HT-29 (cell line): ENCODE measurements at places on chromosomes 7 and 10.
A peak's percentile ranks its signal among the peaks of the same experiment; 100 is the strongest.

DNA sequence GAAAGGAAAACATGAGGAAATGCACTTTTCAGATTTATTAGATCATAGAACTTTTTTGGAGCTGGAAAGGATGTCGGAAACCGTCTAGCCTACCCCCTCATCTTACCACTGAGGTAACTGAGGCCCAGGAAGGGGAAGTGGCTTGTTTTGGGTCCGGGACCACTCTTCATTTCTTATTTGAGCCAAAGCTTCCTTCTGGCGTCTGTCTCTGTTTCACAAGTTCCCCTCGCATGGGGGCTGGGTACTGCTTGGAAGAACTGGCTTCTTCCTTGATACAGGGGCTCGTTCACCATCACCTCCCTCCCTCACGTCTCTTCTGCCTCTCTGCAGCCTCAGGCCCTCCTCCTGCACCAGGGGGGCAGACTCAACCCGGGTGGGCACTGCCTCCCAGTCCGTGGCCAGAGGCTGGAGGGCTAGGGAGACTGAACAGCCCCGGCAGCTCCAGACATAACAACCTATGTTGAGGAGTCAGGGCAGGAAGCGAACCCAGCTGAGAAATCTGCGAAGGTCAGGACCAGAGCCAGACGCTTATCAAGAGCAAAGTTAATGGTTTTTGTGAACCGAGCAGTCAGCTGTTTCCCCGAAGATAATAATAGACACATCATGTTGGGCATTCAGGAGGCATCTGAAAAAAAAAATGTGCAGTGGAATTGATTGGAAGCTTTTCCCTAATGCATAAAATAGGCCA lies 12.9 kb downstream of the HTRA1 start:
- no peak for DNase-seq

DNA sequence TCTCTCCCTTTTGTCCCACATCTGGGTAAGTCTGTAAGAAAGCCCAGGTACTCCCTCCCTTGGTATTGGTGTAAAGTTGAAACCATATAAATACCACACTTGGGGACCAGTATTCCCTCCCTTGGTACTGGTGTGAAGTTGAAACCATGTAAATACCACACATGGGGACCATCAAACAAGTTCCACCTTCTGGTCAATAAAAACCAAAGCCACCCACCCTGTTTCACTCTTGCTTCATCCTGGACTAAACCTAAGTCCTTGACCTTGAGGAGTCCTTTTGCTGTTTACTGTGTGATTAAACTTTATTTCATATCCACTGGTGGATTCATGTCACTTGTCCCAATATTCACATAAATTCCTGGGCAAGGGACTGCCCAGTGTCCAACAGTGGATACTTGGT lies 8.4 kb downstream of the P4HA1 start:
- DNase-seq: no peak

- DNase-seq: no peak
Observed at GRCh38 chr10:110576220-110576619, 8.7 kb downstream of the SMC3 start.

DNA sequence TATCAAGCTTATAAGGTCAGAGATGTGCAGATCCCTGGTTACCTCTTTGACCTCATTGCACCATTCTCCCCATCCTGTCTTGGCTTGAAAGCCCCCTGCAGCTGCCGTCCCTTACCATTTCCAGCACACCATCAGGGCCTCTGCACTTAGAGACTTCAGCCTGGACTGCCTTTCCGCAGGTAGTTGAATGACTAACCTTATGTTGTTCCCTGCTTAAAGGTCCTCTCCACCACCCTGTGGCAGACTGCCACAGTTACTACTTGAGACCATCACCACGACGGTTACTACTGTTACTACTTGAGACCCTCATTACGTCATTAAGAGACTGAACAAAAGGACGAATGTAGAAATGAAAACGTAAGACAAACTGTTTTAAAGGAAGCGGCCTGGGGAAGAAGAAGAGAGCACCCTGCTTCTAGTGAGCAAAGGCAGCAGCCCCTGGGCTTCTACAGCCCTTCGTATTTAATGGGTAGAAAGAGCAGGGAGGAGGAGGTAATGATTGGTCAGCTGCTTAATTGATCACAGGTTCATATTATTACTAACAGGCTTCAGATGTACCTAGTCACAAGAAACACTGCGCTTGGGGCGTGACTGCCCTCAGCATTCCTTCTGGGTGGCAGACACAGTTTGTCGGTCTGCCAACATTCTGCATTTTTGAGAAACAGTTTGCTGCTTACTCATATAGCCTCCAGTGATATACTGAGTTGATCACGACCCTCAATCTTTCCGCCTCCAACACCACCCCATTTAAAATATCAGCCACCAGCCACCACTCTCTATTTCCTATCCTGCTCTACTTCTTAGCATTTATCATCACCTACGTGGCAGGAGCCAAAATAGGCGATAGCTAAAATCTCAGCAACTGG lies 74.1 kb upstream of the PARD3 start:
- no peak for DNase-seq

DNA sequence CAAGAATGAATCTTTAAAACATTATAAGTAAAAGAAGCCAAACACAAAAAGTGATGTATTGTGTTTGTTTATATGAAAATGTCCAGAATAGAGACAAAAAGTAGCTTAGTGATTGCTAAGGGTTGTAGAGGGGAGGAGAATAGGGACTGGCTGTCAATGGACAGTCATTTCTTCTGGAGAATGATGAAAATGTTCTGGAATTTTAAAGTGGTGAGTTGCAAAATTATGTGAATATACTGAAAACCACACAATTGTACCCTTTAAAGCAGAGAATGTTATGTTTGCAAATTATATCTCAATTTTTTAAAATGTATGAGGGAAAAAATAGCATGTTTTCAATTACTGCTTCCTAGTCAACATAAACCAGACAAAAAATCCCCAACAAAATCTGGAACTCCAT lies 174.2 kb downstream of the KMT2E start:
- no peak for DNase-seq

DNA sequence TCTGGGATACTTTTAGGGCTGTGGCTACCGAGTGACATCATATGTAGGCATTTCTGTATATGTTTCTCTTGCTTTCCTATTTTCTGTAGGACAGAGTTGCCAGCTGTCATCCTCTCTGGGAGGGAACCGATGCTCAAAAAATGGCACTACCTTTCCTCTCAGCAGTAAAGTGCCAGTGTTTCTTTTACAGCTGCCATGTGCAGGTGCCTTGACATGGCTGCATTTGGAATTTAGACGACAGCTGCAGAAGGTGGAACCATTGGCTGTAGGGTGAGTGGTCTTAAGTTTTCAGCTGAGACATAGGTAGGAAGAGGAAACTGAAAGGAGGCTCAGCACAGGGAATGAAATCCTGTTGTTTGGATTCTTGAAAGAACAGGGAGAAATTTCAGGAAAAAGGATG lies 20.2 kb upstream of the RPA3 start:
- no peak for DNase-seq

- DNase-seq: no peak
Observed at GRCh38 chr7:28293527-28293835, 112.9 kb upstream of the JAZF1 start.

DNA sequence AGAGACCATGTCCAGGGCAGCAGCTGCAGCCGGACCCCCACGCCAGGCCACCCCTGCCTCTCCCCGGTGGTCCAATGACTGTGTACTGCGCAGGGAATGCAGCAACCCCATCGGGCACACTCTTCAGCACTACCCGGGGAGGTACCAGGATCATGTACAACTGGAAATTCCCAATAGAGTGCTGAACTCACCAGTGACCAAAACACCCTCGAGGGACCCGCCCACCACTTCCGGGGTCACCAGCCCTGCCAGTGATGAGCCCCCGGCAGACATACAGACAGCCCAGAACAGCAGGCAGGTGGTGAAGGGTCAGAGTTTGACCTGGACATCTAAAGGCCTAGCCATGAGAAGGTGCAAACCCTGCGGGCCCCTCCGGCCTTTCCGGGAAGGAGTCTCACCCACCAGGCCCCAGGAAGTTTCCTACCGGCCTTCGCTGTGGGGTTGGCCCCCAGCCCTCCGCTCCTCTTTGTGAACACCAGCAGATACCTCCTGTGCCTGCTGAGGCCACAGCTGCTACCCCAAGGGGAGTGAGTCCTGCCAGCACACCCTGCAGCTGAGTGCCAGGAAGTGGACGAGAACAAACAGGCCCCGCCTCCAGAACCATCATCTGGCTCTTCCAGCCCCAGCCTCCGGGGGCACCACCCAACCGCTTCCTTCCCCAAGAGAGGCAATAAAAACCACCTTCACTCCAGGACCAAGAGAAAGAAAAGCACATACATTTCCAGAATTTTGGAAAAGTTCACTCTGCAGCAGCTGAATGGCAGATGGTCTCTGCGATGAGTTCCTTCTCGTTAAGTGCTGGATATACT lies 5.0 kb upstream of the ANKRD61 start:
- peak; percentile 62 for DNase-seq

GRCh38 chr10:118369641-118370205 lies 27.6 kb upstream of the FAM204A start:
- no peak for DNase-seq

- DNase-seq: peak; percentile 7
Observed at GRCh38 chr10:13346283-13347042, 1.6 kb downstream of the SEPHS1 start.

GRCh38 chr10:3836222-3836820 lies 51.3 kb upstream of the KLF6 start:
- no peak for DNase-seq

DNA sequence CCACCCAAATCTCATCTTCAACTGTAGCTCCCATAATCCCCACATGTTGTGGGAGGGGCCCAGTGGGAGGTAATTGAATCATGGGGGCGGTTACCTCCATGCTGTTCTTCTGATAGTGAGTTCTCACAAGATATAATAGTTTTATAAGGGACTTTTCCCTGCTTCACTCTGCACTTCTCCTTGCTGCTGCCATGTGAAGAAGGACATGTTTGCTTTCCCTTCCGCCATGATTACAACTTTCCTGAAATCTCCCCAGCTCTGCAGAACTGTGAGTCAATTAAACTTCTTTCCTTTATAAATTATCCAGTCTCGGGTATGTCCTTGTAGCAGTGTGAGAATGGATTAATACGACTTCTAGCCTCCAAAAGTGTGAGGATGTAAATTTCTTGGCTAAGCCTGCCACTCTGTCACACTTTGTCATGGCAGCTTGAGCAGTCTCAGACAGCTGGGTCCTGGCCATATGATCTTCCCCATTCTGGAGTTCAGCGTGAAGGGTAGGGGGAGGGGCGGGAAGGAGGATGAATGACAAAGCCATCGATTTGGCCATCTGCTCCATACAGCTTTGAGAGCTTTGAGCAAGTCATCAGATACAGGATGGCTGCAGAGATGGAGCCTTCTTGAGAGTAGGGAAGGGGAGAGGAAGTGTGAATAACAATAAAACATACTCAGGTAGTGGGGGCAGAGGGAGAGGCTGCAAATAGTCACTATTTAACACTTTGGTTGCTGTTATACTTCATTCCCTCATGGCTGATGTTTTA lies 19.1 kb upstream of the INPP5F start:
- DNase-seq: no peak

- no peak for DNase-seq
Observed at GRCh38 chr7:34837801-34838201, 179.8 kb downstream of the NPSR1 start.

DNA sequence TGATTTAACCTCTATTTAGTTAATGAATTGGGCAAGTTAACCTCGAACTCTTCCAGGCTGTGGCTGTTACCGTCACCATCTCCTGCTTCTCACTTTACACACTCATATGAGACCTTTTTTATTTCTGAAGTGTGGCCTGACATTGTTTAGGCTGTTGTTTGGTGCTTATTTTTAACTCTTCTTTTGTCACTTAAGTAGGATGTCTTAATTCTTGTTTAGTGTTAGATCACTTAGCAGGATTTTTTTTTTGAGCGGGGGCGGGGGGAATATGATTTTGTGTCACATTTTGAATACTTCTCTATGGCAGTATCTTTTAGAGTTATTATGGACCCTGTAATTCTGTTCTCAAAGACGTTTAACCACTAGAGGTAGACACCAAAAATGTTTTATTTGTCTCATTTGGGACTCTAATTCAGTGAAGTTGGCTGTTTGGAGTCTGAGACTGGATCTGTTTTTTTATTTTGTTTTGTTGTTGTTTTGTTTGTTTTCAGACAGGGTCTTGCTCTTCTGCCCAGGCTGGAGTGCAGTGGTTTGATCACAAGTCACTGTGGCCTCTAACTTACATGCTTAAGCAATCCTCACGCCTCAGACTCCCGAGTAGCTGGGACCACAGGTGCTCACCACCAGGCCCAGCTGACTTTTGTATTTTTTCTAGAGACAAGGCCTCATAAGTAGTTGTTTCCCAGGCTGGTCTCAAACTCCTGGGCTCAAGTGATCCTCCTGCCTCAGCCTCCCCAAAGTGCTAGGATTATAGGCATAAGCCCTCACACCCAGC lies 73.5 kb downstream of the CUX1 start:
- no peak for DNase-seq

GRCh38 chr7:1432411-1433082 lies 26.7 kb downstream of the MICALL2 start:
- DNase-seq: peak; percentile 81

DNA sequence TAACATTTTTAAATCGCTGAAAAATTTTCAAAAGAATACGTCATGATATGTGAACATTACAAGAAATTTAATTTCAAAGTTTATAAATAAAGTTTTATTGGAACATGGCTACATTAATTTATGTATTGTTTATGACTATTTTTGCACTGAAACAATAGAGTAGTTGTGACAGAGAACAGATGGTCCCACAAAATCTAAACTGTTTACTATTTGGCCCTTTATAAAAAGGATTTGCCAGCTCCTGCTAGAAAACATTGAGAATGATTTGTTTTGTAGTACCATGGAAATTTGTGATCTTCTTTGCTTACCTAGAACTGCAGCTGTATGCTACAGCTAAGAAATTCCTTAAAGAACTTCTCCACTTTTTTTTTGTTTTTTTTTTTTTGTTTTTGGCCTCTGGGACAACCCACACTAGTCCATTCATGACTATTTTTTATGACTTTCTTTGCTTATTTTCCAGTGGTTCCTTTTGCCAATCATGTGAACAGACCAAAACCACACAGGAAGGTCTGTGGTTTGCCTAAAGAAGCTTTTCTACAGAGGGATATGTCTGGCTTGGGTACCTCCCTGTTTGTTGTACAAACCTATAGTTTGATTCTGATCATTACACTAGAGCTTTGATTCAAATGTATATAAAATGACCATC lies 55.7 kb downstream of the ST7 start:
- DNase-seq: no peak

GRCh38 chr7:3210531-3210930 lies 90.5 kb upstream of the SDK1 start:
- no peak for DNase-seq

GRCh38 chr7:106062006-106062405 lies 50.1 kb downstream of the SYPL1 start:
- DNase-seq: peak; percentile 74

- DNase-seq: no peak
Observed at GRCh38 chr7:21948887-21949540, 3.3 kb upstream of the CDCA7L start.

- DNase-seq: peak; percentile 43
Observed at GRCh38 chr10:7311218-7311849, 99.5 kb downstream of the SFMBT2 start.

DNA sequence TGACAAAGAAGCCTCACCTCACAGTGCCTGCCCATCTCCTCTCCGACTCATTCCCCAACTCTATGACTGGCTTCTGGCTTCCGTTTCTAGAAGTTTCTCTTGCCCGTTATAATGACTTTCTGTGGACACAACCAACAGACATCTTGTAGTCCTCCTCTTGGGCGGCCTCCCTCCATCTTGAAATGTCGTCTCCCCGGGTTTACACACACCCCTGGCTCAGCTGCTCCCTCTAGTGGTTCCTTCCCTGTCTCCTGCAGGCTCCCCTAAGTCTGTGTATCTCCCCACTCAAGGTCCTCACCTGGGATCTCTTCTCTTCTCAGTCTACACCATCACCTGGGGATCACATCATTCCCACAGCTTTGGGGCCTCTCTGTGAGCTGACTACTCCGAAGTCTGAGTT lies 123.4 kb upstream of the NEBL start:
- peak; percentile 47 for DNase-seq
